ENCODE measurements at places on chromosomes 12 and 14.

- no peak for DNase-seq
Observed at GRCh38 chr14:42370056-42370455, 763.4 kb downstream of the LRFN5 start.

- DNase-seq: no peak
Observed at GRCh38 chr14:61406675-61407074, 85.3 kb downstream of the PRKCH start.

DNA sequence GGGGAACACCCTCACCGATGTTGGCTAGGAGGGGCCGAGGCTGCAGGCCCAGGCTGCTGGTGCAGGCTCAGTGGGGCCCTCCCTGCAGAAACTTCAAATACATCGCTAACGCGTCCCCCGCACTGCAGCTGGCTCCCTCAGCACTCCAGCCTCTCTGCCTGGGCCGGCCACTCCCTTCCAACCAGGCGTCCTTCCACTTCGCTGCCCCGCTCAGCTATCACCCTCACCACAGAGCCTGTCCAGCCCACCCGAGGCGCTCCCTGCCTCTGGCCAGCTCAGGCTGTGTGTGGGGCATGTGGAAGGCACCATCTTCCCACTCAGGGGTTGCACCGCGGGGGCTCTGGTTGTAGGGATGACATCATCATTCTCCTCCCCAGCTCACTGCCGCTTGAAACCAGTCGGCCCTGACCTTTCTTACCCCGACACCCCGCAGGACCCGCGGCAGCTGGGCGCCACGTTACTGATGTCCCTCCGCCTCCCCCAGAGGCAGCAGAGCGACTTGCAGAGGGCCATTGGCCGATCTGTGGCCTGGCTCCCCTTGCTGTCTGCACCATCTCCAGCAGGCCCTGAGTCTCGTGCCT is 199.9 kb upstream of the RTL1 start:
- DNase-seq: no peak

DNA sequence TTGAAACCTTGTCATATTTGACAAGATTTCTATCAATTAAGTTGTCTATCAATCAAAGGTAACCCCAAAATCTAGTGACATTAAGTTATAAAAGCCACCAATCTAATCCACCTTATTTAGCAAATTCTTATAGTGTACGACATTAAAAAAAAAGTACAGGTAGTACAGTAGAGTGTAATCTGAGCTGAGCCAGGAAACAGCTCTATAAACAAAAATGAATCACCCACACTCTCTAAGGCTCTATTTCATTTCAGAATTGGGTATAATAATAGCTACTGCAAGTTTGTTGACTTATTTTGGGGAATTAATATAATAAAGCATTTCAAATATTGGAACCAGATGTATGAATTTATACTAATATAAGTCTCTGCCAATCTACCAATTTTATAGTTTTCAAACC is 342.4 kb upstream of the FLRT2 start:
- DNase-seq: no peak

- DNase-seq: peak; percentile 52
Observed at GRCh38 chr12:105822131-105823105, 316.3 kb downstream of the NUAK1 start.

DNA sequence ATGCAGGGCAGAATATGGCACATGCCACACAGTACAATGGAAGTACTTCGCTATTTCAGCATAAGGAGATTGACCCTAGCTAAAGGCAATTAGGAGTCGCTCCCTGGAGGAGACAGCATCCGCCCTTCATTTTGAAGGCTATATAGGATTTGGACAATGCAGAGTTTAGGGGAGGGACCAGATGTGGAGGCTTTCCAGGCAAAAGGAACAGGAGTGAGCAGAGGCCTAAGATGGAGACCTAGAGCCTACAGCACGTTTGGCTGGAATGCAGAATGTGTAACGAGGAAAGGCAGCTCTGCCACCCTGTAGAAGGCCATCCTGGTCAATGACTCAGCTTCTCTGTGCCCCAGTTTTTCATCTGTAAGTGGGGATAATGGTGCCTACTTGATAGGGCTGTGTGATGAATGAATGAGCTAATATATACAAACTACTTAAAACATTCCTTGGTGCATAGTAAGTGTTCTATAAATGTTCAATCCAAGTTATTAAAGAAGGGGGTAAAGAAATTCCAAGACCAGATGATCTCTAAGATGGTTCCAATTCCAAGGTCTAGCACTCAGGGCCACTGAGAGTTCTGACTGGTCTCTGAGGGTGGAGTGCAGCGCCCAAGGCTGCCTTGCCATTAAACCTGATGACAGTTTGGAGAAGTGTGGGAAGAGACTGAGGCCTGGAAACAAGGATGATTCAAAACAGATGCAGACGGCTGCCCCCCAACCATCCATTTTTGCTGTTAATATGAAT is 54.3 kb upstream of the FRMD6 start:
- peak; percentile 88 for DNase-seq

- no peak for DNase-seq
Observed at GRCh38 chr12:52280319-52280795, 5.9 kb downstream of the KRT86 start.

DNA sequence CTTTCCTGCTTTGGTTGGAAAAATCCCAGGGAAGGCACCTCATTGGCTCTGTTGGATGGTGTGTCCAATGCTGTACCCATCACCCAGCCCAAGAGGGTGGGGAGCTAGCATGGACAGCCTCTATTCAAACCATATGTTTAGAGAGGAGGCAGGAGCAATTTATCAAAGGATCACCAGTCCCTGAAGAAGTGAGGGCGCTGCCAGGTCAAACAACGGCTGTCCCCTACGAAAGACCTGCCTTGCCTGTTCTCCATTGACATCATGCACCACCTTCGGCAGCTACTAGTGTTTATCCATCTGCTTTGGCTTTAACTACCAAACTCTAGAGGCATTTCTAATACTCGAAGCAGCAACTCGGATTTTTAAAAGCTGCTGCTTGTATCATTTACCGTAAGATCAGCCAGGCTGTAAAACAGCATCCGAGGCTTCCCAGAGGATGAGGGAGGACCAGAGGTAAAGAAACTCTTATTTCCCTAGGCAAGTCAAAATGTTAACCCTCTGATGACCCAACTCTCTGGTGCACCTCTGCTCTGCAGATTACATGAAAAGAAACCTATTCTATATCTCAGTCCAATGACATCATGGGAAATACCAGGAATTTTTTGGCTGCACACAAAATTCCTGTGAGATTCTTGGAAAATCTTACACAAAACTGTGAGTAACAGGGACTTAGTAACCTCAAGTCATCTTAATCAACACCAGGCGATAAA is 720.9 kb upstream of the TBX3 start:
- DNase-seq: peak; percentile 88

- DNase-seq: no peak
Observed at GRCh38 chr14:32350020-32350419, 20.9 kb downstream of the AKAP6 start.

GRCh38 chr14:69010648-69011047 is 31.5 kb upstream of the ACTN1 start:
- DNase-seq: peak; percentile 11

DNA sequence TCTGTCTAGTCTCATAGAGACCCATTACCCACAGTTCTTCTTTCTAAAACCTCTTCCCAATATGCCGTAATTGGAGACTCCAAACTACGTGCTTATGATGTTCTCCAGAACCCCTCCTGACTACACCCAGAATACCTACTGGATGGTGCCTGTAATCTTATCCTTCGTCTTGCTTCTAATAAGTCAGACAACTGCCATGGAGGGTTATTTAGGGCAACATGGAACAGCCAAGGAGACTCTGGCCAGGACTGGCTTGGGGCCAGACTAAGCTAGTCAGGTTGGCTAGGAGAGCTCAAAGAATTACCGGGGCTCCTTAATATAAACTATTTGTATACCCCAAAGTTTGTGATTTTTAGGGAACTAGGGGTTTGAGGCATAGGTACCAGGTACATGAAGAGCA is 6.8 kb downstream of the PFKM start:
- peak; percentile 84 for DNase-seq

GRCh38 chr12:24756479-24757024 is 192.3 kb downstream of the BCAT1 start:
- peak; percentile 72 for DNase-seq

- DNase-seq: no peak
Observed at GRCh38 chr14:105092171-105093037, 27.2 kb upstream of the GPR132 start.

DNA sequence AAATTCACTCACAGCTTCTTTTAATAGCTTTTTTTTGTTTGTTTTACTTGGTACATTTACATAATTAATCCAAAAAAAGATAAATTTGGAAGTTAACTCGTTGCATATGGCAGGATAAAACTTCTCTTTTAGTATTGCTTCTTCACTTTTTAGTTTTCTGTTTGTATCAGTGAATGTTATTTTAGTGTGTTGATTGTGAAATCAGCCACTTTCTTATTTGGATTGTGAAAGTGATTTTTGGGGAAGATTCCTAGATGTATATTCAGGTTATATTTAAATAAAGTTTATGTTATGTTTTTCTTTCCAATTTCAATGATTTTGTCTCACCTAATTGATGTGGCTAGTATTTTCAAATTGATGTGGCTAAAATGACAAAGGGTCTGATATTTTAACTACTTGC is 693.9 kb upstream of the MGAT4C start:
- DNase-seq: no peak

GRCh38 chr12:3035815-3036702 is 41.1 kb upstream of the TSPAN9 start:
- no peak for DNase-seq
